T-helper 1 cell (primary cell): ENCODE measurements at places on chromosomes 7 and 10.

DNA sequence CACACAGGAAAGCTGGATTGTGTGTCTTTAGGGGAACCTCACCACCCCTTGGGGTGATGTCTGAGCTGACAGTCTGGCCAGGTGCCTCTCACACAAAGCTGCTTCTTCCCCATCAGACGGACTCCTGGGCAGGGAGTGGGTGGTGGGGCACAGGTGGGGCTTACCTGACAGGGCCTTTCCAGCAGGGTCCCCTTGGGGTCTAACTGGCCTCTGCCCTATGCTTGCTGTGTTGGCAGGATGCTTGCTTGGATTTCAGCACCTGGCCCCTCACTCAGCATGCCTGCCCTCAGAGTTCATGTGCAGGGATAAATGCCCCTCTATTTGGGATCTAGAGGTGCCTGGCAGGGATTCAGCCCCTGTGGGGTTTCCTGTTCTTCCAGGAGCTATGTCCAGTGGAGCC lies 496.9 kb upstream of the ZMIZ1 start:
- DNase-seq, result no peak

GRCh38 chr10:23151071-23151470 lies 41.0 kb upstream of the PTF1A start:
- DNase-seq, result no peak

- DNase-seq, result no peak
Observed at GRCh38 chr10:3853547-3854303, 68.7 kb upstream of the KLF6 start.

DNA sequence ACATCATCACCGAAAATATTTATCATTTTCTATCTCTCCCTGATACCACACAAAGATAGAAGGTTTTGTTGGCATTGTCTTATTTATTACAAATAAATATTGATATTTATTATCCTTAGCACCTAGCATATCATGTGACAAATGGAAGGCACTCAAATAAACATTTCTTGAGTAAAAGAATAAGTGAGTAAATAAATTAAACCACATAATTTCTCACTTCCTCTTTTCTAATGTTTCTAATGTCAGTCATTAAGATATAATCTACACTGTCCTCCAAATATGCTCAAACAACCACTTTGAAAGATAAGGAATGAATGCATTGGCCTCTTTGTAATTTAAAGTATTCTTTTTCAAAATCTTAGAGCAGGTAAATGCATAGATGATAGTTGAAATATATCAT lies 1027.8 kb upstream of the LRRTM3 start:
- DNase-seq, result no peak

DNA sequence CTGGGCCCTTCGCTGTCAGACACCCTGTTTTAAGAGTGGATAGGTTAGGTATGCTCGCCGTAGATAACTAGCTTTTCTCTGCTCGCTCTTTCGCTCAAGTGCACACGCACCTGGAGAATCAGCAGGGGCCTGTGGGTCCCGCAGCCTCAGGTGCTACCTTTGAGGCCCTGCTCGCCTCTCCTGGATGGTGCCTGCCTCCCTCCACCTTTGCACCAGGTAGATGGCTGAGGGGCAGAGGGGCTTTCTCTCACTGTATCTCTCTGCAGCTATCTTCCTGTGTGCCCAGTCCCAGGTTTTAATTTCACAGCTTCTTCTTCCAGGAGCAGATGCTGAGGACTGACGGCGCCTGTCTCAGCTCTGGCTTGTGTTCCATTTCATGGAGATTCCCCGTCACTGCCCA lies 227.9 kb downstream of the TCF7L2 start:
- DNase-seq, result no peak

DNA sequence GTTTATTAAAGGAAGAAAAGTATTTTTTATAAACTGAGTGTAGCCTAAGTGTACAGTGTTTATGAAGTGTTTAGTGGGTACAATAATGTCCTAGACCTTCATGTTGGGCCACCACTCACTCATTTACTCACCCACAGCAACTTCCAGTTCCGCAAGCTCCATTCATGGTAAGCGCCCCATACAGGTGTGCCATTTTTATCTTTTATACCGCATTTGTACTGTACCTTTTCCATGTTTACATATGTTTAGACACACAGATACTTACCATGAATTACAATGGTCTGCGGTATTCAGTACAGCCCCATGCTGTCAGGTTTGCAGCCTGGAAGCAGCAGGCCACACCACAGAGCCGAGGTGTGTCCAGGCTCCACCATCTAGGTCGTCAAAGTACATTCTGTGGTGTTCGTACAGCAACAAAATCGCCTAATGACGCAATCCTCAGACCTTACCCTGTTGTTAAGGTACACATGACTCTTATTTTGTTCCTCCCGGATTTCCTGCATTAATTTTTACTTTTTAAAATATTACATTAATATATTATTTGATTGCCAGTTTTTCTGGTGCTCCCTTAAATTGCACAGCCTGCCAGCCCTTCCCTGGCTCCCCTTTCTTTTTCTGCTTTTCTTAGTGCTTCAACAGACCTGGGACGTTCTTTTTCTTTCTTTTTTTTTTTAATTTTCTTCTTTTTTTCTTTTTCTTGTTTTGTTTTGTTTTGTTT lies 881 bp upstream of the SSBP1 start:
- DNase-seq, result no peak

GRCh38 chr10:101080933-101081931 lies 19.4 kb downstream of the KAZALD1 start:
- DNase-seq, result no peak

GRCh38 chr7:106206826-106207541 lies 77.8 kb downstream of the NAMPT start:
- DNase-seq, result no peak

DNA sequence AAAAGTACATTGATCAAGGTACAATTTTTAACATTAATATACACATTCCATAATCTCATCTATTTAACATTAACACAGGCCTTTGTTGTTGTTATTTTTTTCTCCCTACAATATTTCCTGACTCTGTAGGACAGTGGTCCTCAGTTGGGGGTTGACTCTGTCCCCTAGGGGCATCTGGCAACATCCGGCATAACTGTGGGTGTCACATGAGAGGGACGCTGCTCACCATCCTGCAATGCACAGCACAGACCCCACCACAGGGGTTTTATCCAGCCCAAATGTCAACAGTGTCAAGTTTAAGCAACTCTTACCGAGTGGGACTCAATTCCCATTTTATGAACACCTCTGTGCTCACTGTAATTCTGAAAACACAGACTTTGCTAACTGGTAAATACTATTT lies 8.8 kb downstream of the IDI1 start:
- no peak for DNase-seq

DNA sequence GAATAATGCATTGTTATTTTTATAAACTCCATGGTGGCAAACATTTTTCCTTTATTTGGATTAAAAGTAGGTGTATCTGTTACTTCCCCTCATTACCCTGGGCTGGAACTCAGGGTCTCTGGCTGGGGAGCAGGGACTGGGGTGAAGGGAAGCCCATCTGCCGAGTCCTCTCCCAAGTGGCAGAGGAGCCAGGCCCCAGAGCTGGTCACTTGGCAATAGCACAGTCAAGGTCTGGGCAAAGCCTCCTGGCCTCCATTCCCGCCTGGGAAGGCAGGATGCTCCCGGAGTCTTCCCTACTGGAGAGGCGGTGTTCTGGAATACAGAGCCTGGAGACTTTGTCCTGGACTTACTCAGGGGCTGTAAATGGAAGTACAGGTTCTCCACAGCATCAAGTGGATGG lies 76.2 kb downstream of the CDH23 start:
- no peak for DNase-seq

DNA sequence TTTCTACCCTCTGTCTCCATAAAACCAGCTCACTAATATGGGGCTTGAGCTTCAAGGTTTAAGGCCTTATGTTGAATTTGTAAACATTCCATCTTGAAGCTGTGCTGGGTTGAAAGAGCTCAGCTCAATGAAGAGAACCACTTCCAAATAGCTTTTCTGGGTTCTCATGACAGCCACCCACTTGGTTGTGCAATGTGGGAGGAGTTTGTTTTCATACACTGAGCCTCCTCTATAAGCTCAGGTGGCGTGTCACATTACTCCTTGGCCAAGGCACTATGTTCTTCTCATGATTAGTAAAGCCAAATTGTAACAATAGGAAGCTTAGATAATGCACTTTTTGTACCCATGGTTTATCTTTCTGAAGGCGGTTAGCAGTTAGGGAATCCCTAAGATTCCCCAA lies 265.6 kb downstream of the PTEN start:
- no peak for DNase-seq

DNA sequence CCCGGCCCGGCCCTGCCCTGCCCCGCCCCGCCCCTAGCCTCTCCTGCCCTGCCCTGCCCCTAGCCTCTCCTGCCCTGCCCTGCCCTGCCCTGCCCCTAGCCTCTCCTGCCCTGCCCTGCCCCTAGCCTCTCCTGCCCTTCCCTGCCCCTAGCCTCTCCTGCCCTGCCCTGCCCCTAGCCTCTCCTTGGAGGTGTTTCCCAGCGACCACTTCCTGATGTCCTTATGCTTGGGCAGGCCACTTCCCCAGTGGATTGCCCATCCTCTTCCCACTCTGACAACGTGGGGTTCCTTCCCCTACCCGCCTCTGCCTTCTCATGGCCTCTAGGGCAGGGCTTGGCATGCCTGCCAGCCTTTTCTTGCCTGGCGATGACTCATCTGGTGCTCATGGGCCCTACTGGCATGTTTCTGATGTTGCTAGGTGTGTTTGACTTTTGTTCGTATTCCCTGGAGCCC lies 21.2 kb downstream of the PRXL2A start:
- DNase-seq, result no peak

DNA sequence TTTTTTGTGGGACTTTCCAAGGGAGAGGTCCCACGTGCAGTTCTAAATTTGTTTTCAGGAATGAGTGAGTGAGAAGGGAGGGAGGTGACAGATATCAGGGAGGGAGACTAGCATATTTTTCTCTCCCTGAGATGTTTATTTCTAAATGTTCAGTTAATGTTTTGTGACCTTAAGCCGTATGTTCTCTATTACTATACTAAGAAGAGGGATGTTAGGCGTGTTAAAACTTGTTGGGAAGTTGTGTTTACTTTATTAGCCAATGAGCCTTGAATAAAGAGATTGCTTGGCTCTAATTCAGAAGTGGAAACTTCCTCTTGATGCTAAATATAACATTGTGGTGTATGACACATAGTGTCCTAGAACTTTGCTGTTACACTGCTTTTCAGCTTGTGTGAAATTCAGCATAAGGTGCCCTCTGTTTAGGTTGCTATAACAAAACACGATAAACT lies 37.3 kb downstream of the DNAH11 start:
- DNase-seq, result no peak

DNA sequence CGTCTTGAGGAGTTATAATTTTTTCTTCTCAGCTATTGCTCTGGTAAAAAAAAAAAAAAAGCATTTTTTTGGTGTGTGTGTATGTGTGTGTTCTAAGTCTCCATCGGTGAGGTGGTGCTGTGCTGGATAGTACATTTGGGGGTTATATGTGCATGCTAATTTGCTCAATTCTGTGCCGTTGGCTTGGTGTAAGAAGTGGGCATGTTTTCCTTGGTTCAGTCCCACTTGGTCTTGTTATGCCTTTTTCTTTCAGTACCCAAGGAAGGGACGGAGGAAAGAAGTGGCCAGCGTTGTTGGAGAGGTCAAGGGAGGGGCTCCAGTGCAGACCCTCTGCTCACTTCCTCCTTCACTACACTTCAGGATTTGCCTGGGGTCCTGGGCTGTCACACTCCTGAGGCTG lies 20.4 kb downstream of the LRMDA start:
- DNase-seq, result no peak

- no peak for DNase-seq
Observed at GRCh38 chr10:31073211-31073610, 41.5 kb upstream of the ZNF438 start.

DNA sequence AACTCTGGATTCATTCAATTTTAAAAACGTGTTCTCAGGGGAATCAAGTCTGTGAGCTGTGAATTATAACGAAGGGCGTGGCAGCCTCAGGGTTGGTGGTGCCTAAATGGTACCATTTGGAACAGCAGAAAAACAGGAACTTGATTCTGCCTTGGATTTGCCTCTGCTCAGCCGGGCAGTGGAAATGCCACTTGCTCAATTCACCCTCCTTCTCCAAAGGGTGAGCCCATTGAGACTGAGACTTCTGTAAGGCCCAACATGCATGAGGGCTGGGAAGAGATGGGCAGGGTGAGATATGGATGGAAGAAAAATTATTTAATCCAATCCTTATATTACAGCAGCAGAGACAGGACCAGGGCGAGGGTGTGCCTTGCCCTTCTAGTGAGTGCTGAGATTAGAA lies 107.1 kb upstream of the HABP2 start:
- DNase-seq, result no peak

DNA sequence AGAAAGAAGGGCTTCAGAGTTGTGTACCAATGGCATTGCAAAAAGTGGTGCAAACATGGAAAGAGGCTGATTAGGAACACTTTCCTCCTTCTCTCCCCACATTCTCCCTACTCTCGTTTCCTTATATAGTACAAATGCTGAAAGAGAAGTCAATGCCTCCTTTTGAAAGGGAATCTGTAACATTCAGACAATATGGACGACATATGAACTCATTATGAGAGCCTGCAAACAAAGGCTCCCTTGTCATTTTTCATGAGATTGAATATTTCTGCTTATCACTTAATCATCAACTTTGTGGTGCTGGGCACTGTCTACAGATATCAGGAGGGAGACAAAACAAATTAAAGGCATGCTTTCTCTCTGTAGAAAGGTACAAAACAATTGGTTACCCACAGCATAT lies 437.1 kb upstream of the PHF14 start:
- no peak for DNase-seq

GRCh38 chr7:127907110-127908040 lies 123.9 kb downstream of the LRRC4 start:
- DNase-seq, result no peak

DNA sequence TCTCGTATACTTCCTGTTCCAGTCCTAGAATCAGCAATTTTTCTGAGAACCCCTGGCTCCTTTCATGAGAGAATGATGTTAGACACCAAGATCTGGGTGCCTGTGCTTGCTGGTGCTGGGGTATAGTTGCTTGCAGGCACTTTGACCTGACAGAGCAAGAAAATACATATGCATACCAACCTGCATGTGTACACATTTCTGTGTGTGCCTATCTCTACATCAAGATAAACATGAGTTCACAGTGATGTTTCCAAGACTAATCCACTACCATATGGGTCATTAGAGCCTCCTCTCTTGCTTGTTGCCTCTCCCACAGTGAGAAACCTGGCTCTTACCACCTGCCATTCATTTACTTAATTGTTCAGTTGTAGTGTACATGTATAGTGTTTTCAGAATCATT lies 229.1 kb upstream of the IGFBP3 start:
- DNase-seq, result no peak
